Activated CD4-positive, CD25-positive, alpha-beta regulatory T cell treated with anti-CD3 and anti-CD28 coated beads, Interleukin-2, amount 50 U/mL, for 72 hours (primary cell): ENCODE measurements at places on chromosomes 6 and 20.

- no peak for DNase-seq
Observed at GRCh38 chr6:164085091-164086075, 670.9 kb downstream of the QKI start.

- DNase-seq = peak; percentile 64
Observed at GRCh38 chr20:50146732-50147662, 6.5 kb downstream of the PEDS1 start.

GRCh38 chr6:149244105-149244504 is 73.4 kb upstream of the TAB2 start:
- DNase-seq = no peak

GRCh38 chr6:28811873-28812272 is 111.9 kb downstream of the TRIM27 start:
- DNase-seq = no peak

DNA sequence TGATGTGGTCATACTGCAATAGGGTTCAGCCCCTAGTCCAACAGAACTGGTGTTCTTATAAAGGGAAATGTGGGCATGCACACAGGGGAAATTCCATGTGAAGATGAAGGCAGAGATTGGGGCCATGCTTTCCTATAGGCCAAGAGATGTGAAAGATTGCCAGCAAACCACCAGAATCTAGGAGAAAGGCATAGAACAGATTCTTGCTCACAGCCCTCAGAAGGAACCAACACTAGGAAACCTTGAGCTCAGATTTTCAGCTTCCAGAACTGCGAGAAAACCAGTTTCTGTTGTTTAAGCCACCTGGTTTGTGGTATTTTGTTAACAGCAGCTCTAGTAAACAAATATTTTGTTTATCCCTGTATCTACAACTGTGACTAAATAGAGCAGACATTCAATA is 197.6 kb upstream of the CITED2 start:
- no peak for DNase-seq

DNA sequence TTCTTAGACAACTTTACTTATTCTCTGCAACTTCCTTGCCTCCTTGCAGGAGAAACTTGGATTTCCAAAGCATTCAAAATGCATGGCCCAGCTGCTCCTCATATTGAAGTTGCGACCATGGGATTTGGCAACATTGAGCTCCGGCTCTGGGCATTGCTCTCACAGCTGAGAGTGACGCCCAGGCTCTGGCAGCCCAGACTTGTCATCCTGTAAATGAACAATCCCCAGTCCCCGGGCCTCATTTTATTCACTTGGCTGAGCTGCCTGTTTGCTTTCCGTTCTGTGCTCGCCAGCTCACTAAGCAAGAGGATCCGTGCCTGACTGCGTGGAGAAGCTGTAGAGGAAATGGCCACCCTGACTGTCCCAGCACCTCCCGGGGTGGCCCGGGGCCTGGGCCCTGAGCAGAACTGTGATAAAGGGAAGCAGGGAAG is 119.5 kb upstream of the CD93 start:
- no peak for DNase-seq

DNA sequence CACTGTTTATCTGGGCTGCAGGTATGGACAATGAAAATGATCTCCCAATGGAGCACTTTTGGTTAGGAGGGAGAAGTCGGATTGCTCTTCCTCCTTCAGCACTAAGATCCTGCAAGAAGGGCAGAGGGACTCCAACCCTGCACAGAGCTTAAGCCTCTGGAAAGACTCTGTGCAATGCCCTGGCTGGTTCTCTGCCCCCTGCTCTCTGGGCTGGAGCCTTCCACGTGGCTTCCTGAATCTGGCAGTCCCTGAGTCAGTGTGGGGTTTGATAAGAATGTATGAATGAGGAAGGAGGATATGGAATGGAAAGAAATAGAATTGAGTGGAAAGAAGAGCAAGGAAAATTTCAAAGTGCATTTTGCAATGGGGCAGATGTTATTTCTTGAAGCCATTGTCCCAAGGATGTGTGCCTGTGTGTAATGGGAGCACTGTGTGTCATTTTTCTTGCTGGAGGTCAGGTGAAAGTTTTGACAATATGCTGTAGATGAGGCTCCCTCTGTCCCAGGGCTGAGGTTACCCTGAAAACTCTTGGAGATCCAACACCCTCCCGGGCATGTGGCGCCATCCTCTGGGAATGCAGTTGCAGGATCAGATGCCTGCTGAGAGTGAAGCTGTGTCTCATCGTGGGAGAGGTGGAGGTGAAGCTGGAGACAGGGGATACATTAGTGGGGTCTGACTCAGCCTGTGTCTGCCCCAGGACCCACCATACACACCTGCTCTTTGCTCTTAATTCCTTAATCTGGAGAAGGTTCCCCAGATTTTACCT is 16.3 kb upstream of the CST9L start:
- no peak for DNase-seq

DNA sequence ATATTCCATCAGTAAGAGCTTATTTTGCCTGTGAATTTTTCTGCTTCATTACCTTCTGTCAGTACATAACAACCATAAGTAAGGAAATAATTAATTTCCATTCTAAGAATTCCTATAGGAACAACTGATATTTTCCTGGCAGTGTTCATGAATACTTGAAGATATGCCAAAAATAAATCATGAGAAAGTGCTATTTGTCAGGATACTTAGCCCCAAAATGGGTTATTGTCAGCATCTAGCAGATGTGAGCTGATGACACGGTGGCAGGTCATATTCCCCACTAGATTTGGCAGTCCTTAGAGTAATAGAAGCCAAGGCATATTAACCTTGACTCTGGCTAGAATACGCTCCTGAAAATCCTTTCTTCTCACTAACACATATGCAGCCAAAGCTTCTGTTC is 43.2 kb upstream of the CRISP1 start:
- no peak for DNase-seq

DNA sequence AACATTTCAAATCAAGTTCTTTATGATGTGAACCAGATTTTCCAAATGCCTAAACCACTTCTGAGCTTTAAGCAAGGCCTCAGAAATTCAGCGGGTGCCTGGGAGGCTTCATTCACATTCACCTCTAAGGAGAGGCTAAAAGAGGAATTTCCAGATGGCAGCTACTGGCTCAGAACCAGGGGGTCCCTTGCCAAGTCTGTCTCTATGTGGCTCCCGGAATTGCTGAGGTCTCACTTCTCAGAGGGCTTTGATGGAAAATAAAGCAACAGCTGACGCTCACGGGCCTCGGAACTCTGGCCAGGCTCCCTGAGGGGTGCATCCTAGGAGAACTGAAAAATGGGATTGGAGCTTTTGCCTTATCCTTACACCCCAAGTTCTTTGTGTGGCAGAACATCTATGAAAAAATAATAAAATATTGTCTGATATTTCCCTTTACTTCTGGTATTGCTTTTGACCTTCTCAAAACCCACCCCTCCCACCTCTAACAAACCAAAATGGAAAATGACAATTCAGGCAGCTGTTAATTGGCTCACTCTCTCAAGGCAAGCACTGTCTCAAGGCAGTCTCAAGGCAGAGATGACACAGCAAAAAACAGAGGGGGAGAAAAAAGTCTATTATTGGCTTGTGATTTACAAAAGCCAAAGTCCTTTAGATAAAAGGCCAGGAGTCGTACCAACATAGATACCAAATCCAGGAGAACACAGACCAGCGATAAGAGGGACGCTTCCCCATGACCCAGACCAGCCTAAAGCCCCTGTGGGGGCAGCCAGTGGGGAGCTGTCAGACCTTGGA is 21.8 kb upstream of the LRRN4 start:
- no peak for DNase-seq

- DNase-seq = no peak
Observed at GRCh38 chr6:33375143-33375671, 16.4 kb upstream of the KIFC1 start.

GRCh38 chr20:10387686-10388085 is 46.3 kb downstream of the MKKS start:
- DNase-seq = no peak

GRCh38 chr6:38436726-38437465 is 202.8 kb downstream of the BTBD9 start:
- DNase-seq = no peak

DNA sequence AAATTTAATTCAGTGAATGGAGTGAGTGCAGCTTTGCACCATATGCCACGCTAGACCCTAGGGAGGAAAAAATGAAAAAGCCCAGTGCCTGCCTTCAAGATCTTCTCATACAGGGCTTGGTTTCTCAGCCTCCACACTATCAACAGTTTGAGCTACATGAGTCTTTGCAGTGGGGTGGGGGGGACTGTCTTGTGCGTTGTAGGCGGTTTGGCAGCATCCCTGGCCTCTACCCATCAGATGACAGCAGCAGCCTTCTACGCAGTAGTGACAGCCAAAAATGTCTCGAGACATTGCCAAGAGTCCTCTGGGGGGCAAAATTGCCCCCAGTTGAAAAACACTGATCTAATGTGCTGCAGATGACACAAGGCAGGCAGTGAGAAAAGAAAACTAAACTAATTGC is 6.2 kb downstream of the CDH22 start:
- DNase-seq = no peak

DNA sequence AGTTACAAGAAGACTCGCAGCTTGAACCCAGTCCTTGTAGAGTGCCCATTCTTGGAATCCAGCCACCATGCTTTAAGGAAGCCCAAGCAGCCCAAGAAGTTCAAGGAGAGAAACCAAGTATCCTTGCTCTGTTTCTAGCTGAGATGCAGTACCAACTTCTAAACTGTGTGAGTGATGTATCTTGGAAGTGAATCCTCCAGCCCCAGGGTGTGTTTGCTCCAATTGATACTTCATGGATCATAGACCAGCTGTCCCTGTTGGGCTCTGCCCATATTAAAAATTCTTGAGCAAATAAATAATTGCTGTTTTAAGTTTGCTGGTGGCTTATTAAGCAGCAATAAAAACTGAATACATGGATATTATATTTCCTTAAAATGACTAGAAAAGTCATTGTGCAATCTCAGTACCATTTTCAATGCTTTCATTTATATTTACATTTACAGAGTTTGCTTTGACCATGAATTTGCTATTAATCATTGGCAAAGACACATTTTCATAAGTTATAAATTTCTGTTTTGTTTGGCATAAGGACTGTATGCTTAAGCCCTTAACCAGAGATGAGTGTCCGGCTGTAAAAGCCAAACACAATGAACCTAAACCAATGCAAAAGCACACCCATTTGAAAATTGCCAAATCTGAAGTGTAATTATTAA is 9.2 kb downstream of the SPTLC3 start:
- no peak for DNase-seq

DNA sequence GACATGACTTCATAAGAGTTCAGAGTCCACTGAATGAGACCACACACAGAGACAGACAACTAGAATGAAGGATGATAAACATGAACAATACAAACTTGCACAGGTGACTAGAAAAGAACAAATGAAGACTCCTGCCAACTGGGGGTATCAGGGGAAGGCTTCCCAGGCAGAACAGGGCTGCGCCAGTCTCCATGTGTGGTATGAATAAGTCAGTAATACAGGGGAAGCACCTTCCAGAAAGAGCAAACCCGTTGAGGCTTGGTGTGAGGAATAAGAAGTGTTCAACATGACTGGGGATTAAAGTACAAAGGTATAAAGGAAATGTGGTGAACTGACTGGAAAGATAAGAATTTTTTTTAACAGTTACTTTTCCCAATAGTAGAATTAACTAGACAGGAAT is 3.7 kb upstream of the SLC17A2 start:
- no peak for DNase-seq

DNA sequence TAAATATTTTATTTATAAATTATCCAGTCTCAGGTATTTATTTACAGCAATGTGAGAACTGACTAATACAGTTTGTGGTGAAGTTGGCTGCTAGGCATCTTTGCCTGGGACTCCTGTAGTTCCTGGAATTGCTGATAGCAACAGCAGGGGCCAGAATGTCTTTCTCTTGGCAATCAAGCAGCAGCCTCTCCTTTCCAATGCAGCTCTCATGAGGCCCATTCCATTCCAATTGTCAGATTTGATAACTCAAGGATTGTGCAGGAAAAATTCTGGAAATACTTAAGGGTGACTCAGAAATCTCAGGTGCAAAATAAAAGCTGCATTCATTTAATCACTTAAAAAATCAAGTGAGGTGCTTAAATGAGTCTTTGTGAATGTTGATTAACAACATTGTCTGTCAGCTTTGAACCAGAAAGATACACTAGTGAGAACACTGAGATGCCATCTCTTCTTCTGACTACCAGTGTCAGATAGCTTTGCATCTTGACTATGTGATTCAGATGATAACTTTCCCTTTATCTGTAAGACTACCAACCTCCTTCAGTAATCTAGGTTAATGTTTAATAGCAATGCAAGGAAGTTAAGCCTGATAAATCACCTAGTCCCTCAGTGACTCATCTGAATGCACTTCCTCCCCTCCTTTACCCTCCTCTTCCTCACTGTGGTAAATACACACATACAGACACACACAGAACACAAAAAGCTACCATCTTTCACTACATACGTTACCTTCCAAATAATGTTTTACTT is 32.1 kb upstream of the COL21A1 start:
- DNase-seq = no peak

DNA sequence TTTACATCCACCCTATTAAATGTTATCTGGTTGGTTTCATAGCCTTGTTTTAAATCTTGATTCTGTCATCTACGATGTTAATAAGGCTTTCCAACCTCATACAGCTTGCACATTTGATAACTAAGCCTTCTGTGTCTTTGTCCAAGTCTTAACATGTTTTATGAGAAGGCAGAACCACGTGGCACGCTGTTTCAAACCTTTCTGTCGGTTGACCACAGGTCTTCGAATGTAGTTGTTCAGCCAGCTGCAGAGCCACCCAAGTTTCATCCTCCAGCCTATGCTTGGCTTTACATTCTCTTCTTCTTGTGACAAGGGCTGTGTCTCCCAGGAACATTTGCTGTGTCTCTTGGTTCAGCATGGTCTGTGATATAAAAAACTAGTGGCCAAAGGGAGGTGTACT is 15.7 kb upstream of the SGK2 start:
- DNase-seq = no peak

- no peak for DNase-seq
Observed at GRCh38 chr6:44025226-44025625, 102.0 kb downstream of the MRPL14 start.

DNA sequence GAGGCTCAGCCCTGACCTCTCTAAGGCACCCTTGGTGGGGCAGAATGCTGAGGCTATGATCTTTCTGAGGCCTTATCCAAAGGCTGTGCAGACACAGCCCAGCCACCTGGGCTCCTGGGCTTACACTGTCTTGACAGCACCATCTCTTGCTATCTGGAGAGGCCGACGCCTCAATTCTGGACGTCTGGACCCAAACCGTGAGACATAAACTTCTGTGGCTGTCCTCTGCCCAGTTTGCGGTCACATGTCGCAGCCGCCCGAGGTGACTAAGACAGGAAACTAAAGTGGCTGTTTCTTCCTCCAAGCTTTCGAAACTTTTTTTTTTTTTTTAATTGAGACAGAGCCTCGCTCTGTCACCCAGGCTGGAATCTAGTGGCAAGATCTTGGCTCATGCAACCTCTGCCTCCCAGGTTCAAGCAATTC is 49.3 kb downstream of the PRR18 start:
- DNase-seq = no peak

- DNase-seq = no peak
Observed at GRCh38 chr6:169844946-169845345, 93.5 kb downstream of the ERMARD start.

GRCh38 chr20:63100174-63100925 is 93.6 kb upstream of the BHLHE23 start:
- DNase-seq = peak; percentile 13

- peak; percentile 64 for DNase-seq
Observed at GRCh38 chr6:27374824-27375612, 13.5 kb upstream of the ZNF391 start.

- DNase-seq = no peak
Observed at GRCh38 chr20:46230801-46231282, 77.5 kb downstream of the CDH22 start.

- DNase-seq = no peak
Observed at GRCh38 chr6:128172752-128173682, 272.2 kb upstream of the THEMIS start.

GRCh38 chr6:35602133-35602946 is 86.4 kb downstream of the FKBP5 start:
- DNase-seq = no peak

- no peak for DNase-seq
Observed at GRCh38 chr6:36805917-36806316, 33.3 kb downstream of the CPNE5 start.
